ENCODE measurements at places on chromosomes 2 and 18.

- DNase-seq = no peak
Observed at GRCh38 chr18:69982417-69982816, 34.7 kb upstream of the CD226 start.

GRCh38 chr18:80181642-80182461 is 65.5 kb downstream of the PARD6G start:
- DNase-seq = no peak

GRCh38 chr2:212777020-212777491 is 238.5 kb upstream of the ERBB4 start:
- peak; percentile 20 for DNase-seq

GRCh38 chr2:65281627-65282351 is 54.2 kb downstream of the ACTR2 start:
- DNase-seq = no peak

DNA sequence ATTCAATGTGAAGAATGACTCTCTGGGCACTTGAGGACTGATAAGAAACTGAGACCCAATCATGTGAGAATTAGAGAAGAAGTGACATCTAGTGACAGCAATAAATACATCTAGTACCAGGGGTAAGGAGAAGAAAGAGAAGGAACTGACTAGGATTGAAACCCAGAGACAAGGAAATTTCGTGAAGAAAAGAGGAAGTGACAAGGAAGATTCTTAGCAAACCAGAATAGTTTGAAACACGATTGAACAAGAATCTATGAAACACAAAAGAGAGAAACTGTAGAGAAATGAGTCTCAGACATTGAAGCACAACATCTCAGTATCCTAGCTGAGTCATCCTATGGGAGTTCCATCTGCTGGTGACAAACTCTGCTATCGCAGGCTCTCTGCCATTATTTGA is 571.9 kb upstream of the PKDCC start:
- no peak for DNase-seq

GRCh38 chr2:186201371-186201770 is 284.7 kb upstream of the ZC3H15 start:
- no peak for DNase-seq

DNA sequence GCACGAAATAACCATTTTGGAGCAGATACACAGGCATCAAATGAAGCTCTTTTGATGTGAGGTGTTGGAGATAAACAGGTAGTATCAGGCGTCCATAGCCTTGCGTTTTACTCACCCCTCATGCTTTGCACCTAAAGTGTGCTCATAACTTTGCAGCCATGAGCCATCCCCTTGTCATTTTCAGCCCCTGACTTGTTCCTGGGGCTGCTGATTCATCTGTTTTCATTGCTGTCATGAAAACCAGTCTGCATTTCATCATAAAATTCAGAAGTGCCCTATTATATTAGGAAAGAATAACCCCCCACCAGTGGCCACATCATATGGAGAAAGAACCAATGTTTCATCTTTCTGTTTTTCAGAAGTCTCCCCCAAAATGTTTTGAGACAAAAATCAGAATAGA is 329.7 kb upstream of the NRP2 start:
- no peak for DNase-seq

- peak; percentile 69 for DNase-seq
Observed at GRCh38 chr18:76453057-76453561, 41.9 kb downstream of the ZNF516 start.

GRCh38 chr18:76474824-76475223 is 20.2 kb downstream of the ZNF516 start:
- DNase-seq = no peak

DNA sequence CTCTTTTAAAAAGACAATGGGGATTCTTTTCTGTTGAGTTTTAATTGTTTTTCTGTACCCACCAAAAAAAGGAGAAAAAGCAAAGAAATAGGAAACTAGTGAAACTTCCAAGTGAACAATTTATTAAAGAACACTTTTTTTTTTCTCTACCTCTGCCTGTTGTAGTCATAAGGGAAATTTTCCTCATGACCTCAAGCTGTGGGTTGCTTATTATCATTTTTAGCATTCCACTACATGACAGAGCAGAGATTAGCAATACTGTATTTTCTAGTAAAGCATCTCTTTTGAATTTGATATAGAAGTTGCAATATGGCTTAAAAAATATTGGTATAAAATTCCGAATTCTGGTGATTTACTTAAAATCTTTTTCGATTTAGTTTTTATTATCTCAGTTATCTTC is 87.9 kb upstream of the LRRTM1 start:
- DNase-seq = no peak

DNA sequence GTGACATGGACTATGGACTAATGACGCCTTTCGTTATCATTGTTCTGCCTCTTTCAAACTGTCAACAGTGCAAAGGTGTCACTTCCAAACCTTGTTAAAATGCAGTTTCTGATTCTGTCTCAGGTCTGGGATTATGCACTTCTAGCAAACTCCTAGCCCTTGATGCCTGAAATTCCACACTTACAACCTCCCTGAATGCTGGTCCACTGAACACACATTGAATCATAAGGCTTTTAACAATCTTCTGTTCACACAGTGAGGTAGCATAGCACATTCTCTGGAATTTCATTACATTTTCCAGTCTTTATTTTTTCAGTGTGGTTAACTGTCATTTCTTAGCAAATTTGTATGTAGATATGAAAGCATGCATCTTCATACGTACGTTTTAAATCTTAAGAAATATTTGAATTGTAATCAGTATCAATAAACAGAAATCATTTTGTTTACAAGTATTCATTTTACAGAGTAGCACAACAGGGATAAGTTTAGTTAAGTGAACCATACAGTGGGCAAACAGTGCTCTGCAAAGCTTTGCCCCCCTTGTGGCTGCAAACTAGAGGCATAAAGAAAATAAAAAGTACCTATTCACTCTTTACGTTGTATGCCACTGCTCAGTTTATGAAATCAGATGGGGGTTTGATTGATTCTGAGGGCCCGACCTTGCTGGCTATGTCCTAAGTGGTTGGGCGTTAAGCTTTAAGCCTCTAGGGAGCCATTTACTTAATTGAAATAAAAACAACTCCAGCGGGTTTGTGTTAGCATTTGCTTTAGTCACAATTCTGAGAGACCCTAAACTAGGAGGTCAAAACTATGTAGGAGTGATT is 250.8 kb downstream of the LRRTM1 start:
- DNase-seq = peak; percentile 62

DNA sequence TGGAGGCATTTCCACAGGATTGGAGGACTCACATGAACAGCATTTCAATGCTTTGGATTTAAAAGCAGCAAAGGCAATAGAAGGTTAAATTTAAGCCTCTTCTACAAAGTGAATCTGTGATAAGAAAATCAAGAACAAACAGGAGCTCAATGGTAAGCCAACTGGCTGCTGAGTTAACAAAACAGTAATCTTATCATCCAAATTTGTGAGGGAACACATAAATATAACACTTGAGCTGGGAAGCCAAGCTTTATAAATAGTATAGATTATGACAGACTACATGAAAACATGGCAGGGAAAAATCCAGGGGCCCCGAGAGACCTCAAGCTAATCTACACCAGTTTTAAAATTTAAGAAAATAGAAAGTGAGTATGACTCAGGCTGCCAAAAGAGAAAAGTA is 108.5 kb upstream of the PGAP1 start:
- no peak for DNase-seq

- DNase-seq = peak; percentile 53
Observed at GRCh38 chr18:48348739-48349138, 60.4 kb downstream of the ZBTB7C start.

DNA sequence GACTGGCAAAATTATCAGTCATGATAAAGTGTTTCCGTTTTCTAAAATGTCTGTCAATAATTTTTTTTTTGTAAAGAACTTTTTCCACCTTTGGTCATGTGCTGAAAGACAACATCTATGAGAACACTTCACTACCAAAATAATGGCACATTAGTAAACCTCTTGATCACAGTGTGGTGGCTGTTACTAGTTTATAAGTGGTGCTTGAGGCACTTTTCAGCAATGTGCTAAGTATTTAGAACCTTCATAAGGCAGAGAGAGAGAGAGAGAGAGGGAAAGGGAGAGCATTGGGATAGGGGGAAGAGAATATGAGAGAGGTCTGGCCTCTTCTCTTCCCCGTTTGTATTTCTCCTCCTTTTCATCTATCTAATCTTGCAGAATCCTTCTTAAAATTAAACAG is 1.1 kb upstream of the NYAP2 start:
- DNase-seq = no peak

GRCh38 chr2:172084645-172085459 is 455 bp upstream of the DLX1 start:
- peak; percentile 88 for DNase-seq

GRCh38 chr18:69000366-69000765 is 202.5 kb downstream of the CCDC102B start:
- no peak for DNase-seq

DNA sequence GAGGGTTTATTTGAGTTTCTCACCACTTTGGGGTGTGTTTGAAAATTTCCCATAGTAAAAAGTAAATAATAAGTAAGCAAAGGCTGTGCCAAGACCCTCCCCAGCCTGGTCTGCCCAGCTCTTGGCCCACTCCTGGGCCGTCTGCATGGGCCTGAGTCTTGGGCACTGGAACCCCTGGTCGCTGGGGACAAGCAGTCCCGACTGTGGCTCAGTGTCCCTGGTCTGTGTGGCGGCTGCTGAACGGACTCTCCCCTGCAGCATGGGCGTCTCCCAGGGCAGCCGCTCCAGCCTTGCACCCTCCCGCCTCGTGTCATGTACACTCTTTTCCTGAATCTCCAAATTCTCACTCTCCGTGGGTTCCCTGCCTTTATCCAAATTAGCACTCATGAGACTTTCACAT is 7.2 kb upstream of the ASPRV1 start:
- no peak for DNase-seq

- DNase-seq = no peak
Observed at GRCh38 chr18:73318739-73319479, 451.1 kb upstream of the NETO1 start.

DNA sequence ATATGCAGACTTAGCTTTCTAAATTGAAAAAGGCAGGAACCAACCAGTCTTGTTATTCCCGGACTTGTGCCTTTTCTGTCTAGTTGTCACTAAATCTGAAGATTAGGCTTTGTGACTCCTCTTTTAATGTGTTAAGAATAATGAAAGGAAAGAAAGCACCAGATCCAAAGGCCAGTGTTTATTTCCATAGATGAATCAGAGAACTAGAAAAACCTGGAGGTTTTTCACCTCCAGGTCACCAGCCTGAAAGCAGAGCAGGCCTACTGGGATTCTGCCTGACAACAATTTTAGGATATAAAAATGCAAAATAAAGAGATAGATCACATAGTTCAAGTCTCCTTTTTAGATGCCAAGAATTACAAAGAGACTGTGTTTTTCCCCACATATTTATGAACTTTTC is 160.4 kb downstream of the GULP1 start:
- no peak for DNase-seq

GRCh38 chr2:130920415-130921163 is 83.9 kb downstream of the ARHGEF4 start:
- DNase-seq = peak; percentile 74

DNA sequence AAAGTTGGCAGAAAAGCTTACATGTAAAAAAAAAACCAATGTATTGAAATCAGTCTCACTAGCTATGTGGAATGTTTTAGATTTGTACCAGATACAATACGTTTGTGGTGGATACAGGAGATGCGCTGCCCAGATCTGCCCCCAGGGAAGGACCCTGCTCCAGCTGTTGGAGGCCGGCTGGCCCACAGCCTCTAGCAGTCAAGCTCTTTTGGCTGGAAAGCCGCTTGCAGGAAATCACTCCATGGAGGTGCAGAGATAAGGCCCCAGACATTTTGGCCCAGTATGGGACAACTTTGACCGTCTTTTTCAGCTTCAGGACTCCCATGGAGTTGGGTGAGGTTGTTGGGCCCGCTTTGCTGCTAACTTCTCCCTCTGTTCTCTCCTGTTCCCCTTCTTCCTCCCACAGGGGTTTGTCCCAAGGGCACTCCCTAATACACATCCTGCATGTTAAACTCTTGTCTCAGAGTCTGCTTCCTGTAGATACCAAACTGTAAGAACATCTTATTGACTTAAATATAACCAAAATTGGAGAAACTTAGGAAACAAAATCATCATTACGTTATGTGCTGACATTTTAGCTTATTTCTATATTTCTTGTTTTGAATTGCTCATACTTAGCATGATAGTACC is 1.7 kb upstream of the QPCT start:
- DNase-seq = no peak

DNA sequence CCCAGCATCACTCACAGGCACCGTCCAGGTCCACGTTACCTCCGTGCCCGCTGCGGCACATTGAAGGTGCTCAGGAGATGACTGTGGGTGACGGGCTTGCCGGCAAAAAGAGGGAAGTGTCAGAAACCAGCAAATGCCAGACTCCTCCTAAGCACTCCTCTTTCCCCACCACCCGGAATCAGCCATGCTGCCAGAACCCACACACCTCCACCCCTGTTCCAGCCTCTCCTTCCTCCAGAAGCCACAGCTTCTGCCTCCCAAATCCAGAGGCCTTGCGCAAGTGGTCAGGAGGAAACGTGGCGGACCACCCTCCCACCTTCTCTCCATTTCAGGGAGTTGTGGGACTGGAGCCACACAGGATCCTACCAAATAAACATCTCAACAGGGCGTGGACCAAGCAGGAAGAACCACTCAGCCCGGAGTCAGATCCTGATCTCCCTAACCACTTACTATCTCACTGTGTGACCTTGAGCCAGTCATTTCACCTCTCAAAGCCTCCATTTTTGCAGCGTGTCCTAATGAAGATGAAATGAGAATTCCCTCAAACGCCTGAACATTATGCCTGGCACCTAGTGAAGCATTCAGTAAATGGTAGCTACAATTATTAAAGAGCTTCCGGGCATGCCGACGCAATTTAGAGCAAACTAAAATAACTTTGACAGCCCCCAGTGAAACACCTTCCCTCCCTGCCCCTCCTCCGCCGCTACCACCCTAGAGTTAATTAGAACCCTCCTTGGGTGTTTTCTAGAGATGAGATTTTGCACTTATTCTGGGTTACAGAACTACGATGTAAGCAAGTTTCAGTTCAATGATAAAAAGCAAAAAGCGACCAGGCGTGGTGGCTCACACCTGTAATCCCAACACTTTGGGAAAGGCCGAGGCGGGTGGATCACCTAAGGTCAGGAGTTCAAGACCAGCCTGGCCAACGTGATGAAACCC is 32.9 kb downstream of the SMAD7 start:
- no peak for DNase-seq

DNA sequence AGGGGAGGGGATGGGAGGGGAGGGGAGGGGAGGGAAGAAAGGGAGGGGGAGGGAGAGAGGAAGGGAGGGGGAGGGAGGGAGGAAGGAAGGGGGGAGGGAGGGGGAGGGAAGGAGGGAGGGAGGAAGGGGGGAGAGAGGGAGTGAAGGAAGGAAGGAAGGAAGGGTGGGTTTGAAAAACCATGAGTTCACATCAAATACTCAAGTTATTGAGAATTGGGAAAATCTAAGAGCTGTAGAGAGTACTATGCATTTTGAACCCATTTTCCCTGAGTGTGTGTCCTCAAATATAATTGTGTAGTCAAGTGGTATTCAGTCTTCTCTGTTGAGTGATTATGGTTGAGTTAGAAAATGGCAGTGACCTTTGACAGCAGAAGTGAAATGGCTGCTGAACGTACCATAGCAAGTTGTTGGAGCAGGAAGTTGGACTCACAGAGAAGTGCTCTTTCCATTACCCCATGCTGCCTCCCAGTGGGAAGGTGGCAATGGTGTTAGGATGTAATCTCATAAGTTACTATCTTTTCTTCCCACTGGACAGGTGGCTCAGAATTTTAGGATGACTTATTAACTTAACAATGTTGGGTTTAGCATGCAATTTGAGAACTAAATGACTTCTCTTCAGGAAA is 214.6 kb downstream of the SETBP1 start:
- peak; percentile 67 for DNase-seq

All from WERI-Rb-1 (cell line).